ENCODE measurements at places on chromosomes 3 and 15.

- no peak for DNase-seq
Observed at GRCh38 chr3:78496501-78496900, 1271.3 kb downstream of the ROBO1 start.

DNA sequence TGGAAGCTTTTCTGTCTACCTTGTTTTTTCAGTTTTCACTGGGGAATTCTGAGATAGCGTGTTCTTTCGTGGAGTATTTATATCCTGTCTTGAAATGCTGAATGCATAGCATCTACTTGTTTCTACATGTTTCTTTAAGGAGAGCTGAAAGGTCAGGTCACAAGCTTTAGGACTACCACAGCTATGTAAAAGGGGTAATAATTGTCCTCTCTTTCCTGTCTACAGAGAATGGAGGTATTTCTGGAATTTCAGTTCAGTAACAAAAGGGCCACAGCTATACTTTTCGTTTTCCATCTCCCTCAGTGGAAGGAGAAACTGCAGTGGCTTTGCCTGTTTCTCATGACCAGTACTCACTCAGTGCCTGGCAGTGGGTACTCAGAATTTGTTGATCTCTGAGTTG, 4.7 kb downstream of the INAFM2 start:
- DNase-seq = no peak

- no peak for DNase-seq
Observed at GRCh38 chr15:40329804-40330203, 6.3 kb downstream of the INAFM2 start.

DNA sequence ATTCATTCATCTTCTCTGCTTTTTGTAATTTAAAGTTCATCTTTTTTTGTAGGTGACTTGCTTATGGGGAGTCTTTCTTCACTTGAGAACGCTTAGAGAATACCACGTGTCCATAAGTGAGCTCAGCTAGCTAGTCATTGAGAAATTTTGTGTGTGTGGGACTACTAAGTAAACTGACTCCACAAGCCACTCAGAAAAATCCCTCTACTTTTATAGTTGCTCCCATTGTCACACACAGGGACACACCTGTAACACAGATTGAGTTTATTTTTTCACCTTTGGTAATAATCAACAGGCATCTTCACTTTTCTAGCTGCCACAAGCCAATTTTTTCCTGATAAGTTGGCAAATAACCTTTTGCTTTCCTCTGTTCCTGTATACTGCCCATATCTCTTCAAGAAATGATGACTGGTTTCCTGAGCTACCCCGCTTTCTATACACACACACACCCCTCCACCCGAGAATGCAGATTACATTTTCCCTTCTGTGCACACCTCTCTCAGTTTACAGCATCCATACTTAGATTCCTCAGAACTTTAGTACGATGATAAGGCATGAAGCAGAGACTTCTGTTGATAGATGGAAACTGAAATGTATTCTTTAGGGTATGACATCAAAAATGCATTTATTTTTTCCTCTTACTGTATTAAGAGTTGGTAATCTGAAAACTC, 4.6 kb downstream of the TSC22D2 start:
- DNase-seq = no peak

DNA sequence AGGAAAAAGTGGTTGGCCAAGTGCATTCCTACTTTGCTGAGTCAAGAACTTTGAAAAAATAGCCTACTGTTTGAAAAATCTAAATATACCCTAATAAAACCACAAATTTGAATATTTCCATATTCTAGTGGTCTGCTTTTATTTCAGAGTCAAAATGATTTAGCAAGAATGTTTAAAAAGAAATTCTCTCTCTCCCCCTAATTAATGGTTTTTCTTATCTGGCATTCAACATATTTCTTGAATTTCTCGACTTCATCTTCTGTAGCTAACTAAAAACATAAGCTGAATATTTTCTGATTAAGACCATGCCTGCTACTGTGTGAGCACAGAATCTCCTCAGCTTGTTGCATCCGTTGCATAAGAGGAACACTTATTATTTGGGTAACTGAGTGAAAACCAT, 563.5 kb upstream of the TBL1XR1 start:
- DNase-seq = no peak

DNA sequence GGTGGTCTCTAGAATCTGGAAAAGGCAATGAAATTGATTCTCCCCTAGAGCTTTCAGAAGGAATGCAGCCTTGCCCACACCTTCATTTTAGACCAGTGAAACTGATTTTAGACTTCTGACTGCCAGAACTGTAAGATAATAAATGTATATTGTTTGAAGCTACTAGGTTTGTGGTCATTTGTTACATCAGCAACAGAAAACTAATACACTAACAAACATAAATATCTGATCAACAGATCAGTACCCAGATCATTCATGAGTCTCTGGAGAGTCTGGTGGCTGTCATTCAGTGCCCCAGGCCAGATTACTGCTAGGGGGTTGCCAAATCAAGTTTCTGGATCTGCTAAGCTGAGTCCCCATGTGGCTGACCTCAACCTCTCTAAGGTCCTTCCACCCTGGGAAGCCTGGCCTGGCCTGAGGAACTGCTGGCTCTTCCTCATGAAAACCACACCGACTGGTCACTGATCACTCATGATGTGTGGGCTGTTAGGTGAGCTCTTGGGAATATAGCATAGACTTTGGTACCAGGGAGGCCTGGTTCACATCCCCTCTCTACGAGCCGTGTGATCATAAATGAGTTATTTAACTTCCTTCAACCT, 11.1 kb upstream of the LACTB start:
- no peak for DNase-seq

GRCh38 chr15:46677491-46677890, 1039.8 kb upstream of the SEMA6D start:
- DNase-seq = no peak

- no peak for DNase-seq
Observed at GRCh38 chr3:99833617-99834205, 16.0 kb downstream of the CMSS1 start.

- no peak for DNase-seq
Observed at GRCh38 chr3:3615533-3615932, 183.7 kb upstream of the LRRN1 start.

DNA sequence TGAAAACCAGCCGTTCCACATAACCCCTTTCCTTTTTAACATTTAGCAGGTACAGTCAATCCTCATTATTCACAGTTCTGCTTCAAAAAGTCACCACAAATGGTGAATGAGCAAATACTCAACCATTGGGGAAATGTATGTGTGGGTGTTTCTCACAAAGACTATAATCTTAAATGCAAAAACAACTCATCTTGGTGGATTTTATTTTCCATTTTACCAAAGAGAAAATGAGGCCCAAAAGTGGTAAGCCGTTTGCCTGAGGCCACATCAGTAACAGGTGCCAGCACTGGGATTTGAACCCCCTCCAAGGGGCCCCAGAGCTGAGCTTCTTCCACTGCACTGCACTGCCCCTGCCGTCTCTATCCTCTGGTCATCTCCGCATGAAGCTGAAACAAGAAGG, 208.8 kb downstream of the OSBPL10 start:
- DNase-seq = no peak

GRCh38 chr3:43792904-43793303, 102.2 kb downstream of the ABHD5 start:
- no peak for DNase-seq

DNA sequence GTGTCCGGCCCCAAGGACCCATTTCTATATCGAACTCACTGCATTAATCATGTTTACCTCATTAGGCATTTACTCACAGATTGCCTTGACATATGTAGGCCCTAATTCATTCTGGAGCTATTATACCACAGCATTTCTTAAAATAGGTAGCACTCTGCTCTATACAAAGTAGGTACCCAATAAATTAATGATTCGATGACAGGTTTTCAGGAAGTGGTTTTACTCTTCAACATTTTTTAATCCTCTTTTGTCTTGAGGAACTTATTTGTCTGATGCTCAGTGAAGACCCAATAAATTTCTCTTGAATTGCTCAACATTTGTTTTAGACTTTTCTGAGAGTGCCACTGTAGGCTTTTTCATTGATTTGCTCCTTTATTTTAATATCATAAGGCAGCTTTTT, 12.1 kb downstream of the TGFBR2 start:
- no peak for DNase-seq

DNA sequence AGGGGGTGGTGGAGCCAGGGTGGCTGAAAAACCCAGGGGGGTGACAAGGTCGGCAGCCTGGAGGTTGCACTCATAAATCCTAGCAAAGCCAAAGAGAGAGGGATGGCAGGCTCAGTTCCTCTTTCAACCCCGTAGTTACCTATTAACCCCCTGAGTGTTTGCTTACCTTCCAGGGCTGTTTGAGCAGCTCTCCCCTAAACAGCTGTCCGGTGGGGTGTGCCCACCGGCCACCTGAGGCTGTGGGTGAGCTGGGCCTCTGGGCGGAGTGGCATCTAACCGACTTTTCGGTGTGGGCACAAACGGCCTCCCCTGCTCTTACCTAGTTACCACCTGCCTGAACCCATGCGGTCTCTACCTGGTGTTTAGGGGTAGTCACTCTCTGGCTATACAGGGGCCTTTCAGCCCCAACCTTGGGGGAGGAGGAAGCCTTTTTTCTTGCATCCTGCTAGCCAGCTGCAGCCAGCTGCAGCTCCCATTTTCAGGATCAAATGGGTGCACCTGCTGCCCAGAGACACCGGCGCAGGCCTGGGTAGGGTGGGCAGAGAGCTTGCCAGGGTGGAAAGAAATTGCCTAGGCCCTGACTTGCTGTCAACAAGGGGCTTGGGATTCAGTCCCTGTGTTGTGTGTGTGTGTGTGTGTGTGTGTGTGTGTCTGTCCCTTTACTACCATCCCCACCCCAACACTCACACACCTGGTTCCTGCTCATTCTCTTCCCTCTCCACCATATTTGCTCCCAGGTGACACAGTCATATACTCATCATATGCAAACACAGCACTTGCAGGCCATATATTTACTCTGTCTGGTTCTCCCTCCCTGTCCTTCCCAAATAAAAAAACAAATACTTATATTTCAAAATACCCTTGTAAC, 3.7 kb downstream of the DLL4 start:
- no peak for DNase-seq

GRCh38 chr15:90233387-90234095, at the start of gene CIB1:
Gene CIB1, minus strand, starts transcription at chr15:90233941. Its CDS starts 56 bp downstream, at chr15:90233885.
- peak; percentile 58 for DNase-seq

DNA sequence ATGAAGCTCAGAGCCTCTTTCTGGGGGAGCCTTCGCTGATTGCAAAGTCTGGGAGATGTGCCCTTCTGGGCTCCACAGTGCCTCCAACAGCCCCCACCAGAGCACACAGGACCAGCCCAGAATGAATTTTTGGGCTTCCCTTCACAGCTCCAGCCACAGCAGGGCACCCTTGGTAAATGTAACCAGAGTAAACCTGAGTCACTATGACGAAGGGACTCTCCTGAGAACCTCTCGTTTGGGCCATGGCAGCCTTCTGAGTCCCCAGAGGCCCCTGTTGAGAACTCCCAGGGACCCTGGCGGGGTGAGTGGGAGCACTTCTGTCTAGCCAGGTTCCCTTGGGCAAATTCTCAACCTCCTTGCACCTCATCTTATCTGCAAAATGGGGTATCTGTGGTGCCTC, 20.8 kb downstream of the FAM3D start:
- no peak for DNase-seq

DNA sequence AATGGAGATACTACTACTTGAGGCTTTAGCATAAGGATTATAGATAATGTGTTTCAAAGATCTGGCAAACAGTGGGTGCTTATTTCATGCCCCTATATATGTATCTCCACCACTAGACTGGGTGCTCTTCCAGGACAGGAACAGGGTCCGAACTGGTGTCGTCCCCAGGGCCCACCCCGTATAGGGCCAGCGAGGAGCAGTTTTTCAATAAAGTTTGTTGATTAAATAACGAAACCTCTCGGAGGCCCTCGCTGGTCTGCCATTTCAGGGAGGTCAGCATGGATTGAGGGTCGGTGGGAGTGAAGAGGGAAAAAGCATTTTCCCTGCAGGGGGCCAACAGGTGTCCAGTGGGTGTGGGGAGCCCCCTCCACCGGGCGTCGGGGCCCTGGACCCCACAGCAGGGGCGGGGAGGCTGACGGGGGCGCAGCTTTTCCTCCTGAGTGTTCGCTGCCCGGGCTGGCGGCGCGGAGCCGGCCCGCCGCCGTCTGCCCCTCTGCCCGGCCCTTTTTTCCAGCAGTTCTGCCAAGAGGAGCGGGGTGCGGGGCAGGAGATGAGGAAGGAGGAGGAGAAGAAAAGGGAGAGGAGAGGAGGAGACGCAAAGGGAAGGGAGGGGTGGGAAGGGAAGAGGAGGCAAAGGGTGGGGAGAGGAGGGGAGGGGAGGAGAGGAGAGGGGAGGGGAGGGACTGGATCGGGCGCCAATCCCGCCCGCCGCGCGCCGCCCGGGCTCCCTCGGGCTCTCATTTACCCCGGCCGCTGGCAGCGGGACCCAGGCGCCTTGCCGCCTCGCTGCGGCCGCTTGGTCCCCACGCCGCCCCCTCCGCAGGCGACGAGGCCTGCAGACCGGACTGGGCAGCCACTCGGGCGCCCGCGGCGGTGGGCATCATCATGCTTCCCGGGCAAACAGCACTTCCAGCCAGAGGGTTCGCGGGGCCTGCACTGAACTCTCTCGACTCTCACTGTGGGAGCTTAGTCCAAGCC, 66.3 kb downstream of the ISG20 start:
- no peak for DNase-seq

GRCh38 chr15:60683156-60683555, 204.2 kb upstream of the ICE2 start:
- DNase-seq = no peak

DNA sequence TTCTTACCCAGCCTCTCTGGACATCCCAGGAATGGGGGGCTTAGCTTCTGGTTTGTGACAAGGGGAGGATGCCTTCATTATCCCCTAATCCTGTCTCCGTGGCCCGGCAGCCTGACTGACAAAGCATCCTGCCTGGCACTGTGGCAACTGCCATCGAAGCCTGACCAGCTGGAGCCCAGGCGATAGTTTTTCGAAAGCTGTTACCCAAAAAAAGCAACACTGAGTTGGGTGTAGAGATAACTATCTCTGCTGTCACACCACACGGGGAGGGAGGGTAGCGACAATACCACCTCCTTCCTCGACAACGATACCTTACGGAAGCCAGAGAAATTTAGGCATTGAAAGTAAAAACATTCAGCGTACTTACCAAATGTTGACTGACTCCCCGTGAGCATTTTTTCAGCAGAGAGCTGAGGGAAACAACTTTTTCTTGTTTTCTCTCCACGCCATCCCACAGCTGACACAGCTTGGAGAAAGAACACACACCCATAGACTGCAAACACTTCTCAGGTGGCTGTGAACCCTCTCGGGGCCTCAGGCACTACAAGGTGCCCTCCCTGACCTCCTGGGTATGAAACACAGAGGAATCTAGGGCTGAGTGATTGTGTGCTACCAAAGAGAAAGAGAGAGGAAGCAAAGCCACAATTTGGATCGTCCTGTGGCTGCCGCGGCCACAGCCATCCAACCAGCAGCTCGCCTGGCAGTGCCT, 361.9 kb upstream of the ICE2 start:
- no peak for DNase-seq

GRCh38 chr15:49438962-49439631, 16.1 kb downstream of the FGF7 start:
- DNase-seq = no peak

GRCh38 chr3:106215047-106215446, 346.2 kb upstream of the CBLB start:
- DNase-seq = no peak

- no peak for DNase-seq
Observed at GRCh38 chr15:40511093-40511471, 40.3 kb downstream of the CHST14 start.

- DNase-seq = no peak
Observed at GRCh38 chr15:101248274-101248673, 3.6 kb downstream of the CHSY1 start.

- no peak for DNase-seq
Observed at GRCh38 chr15:66684136-66684681, 17.8 kb upstream of the SMAD6 start.

All from glomerular endothelial cell (primary cell).